ENCODE measurements at places on chromosomes 2 and 18.

- DNase-seq, result no peak
Measured at GRCh38 chr2:23705771-23706612, 220.9 kb downstream of the ATAD2B start.

- no peak for DNase-seq
Measured at GRCh38 chr2:43136876-43137275, 89.5 kb downstream of the ZFP36L2 start.

DNA sequence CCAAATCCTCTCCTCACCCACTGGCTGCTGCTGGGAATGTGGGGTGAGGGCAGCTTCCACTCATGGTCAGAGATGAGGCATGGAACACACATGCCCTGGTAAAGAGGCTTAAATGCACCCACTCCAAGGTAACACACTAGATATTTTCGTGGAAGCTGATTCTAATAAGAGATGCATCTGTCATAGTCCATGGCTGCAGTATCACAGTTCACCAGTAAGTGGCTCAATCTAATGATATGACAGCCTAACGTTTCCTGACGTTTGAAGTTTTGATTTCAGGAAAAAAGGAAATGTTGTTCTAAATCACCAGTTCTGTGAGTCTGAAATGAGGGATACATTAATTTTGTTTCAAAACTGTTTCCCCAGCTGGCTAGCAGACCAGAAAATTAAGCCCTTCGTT lies 38.2 kb downstream of the LCT start:
- DNase-seq, result no peak

DNA sequence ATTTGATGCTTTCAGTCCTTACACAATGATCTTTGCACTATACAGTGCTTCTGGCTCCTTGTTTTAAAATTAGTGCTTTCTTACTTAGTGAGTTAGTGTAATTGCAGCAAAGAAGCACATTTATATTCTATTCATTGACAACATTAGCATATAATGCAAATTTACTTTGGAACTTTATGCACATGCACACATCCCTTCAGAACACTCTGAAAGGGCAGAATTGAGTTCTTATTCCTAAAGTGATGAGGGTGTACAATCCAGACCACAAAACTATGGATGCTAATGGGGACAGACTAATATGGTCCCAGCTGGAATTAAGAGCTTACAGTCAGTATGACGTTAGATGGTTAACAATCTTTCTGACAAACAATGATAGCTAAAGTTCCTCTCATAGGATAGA lies 127.1 kb downstream of the RBMS1 start:
- DNase-seq, result no peak

DNA sequence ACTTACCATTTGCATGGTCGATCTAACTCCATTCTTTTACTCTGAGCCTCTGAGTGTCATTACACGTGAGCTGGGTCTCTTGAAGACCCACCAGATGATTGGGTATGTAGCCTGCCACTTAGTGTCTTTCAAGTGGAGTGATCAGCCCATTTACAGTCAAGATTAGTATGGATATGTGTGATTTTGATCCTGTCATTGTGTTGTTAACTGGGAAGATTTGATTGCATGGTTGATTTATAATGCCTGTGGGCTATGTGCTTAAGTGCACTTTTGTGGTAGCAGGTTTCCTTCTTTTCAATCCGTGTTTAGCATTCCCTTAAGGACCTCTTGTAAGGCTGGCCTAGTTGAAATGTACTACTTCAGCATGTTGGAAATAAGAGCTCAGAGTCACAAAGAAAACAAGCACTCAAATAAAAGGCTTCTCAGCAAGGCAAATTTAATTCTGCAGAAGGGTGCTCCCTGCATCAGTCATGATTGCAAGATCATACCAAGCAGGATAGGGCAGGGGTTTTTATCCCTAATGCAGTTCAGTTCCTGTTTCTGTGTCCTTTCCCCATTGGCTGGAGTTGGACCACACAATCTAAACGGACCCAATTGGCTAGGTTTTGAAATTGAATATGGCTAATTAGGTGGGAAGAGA lies 230.7 kb upstream of the SYT4 start:
- no peak for DNase-seq
